ENCODE measurements at places on chromosomes 4 and X. TPM values are rescaled to one million over a fixed set of nuclear protein-coding genes. Genes with fewer than 3 reads are reported as not detected.
A peak's percentile ranks its signal among the peaks of the same experiment; 100 is the strongest.

Gene CDS1
- not detected for polyA plus RNA-seq

Gene NUDT11
- polyA plus RNA-seq, result 0.19 TPM

Gene HSFX2
- polyA plus RNA-seq, result 0.72 TPM

Gene RRH
- polyA plus RNA-seq, result not detected

DNA sequence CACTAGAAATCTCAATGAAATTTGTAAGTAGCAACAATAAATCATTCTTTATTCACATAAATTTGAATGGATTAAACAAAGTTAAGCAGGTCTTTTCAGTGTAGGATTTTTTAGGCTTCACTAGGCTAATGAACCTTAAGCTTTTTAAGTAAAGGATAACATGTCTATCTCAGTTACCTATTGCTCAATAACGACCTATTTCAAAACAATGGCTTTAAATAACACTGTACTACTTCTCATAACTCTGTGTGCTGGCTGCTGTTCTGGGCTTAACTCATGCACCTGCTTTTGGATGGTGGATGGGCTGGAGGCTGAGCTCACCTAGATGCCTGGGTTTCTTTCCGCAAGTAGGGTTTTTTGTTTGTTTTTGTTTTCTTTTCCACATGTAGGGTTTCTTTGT, 495.0 kb upstream of the SLIT2 start:
- no peaks in the 10 kb centered on the region for H3K36me3 ChIP-seq
- no peak overlapping the region for H3K27ac ChIP-seq
- H3K4me1 ChIP-seq, result no peaks in the 10 kb centered on the region
- DNase-seq, result no peak

DNA sequence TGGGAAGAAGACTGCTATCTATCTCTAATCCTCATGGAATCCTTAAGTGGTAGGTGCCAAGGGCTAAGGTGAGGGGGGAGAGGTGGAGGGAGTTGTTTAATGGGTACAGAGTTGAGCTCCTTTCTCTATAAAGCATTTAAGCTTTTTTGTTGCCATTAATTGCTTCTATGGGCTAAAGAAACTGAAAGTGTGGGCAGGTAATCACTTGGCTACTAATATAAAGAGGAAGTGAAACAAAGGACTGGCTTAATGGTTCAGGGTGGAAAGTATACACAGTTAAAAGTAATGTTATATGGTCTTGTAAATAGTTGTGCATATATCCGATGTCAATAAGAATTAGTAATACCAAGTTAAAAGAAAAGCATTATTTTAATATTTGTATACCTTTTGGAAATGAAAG, 83.9 kb downstream of the POLA1 start:
- H3K27ac ChIP-seq, result peak overlapping the region; percentile 86
- peak; percentile 41 for DNase-seq
- no peaks in the 10 kb centered on the region for H3K27me3 ChIP-seq

- no peak overlapping the region for H3K27ac ChIP-seq
- H3K27me3 ChIP-seq, result no peaks in the 10 kb centered on the region
- DNase-seq, result no peak
- no peaks in the 10 kb centered on the region for H3K4me1 ChIP-seq
- H3K36me3 ChIP-seq, result no peaks in the 10 kb centered on the region
Observed at GRCh38 chrX:121782544-121782943, 735.1 kb downstream of the GLUD2 start.

- no peaks in the 10 kb centered on the region for H3K4me1 ChIP-seq
- H3K27me3 ChIP-seq, result no peaks in the 10 kb centered on the region
- DNase-seq, result no peak
- no peaks in the 10 kb centered on the region for H3K36me3 ChIP-seq
Observed at GRCh38 chr4:124144238-124144654, 568.3 kb downstream of the ANKRD50 start.

DNA sequence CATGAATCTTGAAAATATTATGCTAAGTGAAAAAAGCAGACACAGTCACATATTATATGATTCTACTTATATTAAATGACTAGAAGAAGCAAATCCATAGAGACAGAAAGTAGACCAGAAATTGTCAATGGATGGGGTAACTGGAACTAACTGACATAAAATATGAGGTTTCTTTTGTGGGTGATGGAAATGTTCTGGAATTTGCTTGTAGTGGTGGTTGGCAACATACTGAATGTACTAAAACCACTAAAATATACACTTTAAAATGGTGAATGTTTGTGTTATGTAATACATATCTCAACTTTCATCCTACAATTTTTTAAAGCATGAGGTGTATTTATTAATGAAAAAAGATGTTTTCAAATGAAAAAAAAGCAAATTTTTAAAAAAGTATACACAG, 14.7 kb downstream of the CNOT6L start:
- H3K27me3 ChIP-seq, result no peaks in the 10 kb centered on the region
- H3K36me3 ChIP-seq, result no peaks in the 10 kb centered on the region
- no peak for DNase-seq

DNA sequence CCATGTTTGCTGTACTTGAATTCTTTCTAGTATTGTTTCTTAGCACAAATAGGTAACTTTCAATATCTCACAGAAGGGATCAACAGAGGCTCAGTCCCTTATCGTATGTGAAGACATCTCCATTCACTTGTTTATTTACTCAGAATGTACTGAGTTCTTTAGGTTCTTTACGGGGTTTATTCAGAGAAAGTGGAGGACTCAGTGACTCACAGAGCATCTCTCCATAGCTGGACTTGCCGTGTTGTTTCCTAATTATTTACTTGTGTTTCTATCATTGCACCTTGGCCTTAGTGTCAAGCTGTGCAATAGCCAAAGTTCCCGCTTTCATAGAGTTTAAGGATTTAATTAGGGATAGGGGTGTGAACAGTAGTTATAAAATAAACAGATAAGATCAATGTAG, 57.1 kb downstream of the RHOH start:
- no peak overlapping the region for H3K4me3 ChIP-seq
- H3K27ac ChIP-seq, result peak overlapping the region; percentile 29
- no peaks in the 10 kb centered on the region for H3K27me3 ChIP-seq

DNA sequence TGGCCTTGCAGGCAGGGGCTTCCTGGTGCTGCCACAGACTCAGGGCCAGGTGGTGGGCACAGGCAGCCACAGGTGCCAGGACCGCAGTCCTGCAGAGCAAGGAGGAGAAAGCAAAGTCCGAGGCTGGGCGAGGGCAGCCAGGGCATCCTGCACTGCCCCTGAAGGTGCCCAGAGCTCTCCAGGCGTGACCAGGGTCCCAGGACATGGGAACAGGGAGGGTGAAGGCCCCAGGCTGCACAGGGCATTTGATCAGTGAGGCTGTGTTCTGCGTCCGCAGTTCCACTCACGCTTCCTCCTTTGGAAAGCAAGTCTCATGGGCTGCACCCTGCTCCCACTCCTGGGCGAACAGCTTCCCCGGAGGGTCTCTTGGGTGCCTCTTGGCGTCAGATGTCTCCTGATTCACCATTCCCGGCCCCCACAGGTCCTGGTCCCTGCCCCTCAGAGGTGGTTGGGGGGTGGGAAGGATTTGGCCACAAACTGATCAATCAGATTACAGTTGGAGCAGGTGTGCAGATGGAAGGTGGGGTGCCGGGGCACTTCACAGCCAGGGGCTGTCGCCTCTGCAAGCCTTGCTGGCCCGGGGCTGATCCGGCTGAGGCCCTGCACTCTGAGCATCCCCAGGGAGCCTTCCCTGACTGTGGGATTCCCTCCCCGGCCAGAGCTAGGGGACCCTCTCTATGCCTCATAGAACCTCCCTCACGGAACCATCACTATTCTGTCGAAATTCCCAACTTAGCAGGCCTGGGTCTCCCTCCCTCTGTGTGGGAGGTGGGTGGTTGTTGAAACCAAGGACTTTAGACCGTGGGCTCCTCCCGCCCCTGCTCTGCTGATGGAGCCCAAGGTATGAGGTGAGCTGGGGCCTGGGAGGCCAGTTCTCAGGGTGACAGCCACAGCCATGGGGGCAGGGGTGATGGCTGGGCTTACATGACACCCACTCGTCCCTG, 3.3 kb downstream of the SH3TC1 start:
- no peaks in the 10 kb centered on the region for H3K27me3 ChIP-seq
- peaks cover 60% of the 10 kb centered on the region for H3K4me1 ChIP-seq
- peak; percentile 34 for DNase-seq
- H3K36me3 ChIP-seq, result no peaks in the 10 kb centered on the region
- H3K27ac ChIP-seq, result peak overlapping the region; percentile 97

DNA sequence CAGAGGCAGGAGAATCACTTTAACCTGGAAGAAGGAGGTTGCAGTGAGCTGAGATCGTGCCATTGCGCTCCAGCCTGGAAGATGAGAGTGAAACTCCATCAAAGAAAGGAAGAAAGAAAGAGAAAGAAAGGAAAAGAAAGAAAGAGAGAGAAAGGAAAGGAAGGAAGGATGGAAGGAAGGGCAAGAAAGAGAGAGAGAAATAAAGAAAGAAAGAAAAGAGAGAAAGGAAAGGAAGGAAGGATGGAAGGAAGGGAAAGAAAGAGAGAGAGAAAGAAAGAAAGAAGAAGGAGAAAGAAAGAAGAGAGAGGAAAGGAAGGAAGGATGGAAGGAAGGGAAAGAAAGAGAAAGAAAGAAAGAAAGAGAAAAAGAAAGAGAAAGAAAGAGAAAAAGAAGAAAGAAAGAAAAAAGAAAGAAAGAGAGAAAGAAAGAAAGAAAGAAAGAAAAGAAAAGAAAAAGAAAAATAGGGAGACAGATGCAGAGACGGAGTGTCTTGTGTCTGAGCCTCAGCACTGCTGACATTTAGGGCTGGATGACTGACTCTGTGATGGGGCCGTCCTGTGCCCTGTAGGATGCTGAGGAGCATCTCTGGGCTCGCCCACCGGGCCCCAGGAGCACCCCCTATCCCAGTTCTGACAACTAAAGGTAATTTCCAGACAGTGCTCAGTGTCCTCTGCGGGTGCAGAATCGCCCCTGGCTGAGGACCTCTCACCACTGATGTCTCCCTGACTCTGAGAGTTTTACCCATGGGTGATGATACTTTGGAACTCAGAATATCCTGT, 61.7 kb downstream of the CRLF2 start:
- no peaks in the 10 kb centered on the region for H3K36me3 ChIP-seq
- peaks cover 28% of the 10 kb centered on the region for H3K27me3 ChIP-seq

- DNase-seq, result no peak
- H3K36me3 ChIP-seq, result no peaks in the 10 kb centered on the region
- no peaks in the 10 kb centered on the region for H3K4me1 ChIP-seq
- H3K27ac ChIP-seq, result no peak overlapping the region
- no peak overlapping the region for H3K4me3 ChIP-seq
Observed at GRCh38 chrX:136065044-136065671, 79.9 kb downstream of the SLC9A6 start.

GRCh38 chr4:150382028-150382427, 199.9 kb upstream of the MAB21L2 start:
- H3K4me1 ChIP-seq, result no peaks in the 10 kb centered on the region
- no peak overlapping the region for H3K4me3 ChIP-seq
- H3K27me3 ChIP-seq, result no peaks in the 10 kb centered on the region
- no peak for DNase-seq

- H3K4me3 ChIP-seq, result no peak overlapping the region
- H3K27ac ChIP-seq, result no peak overlapping the region
- H3K4me1 ChIP-seq, result no peaks in the 10 kb centered on the region
- H3K36me3 ChIP-seq, result no peaks in the 10 kb centered on the region
- no peak for DNase-seq
Observed at GRCh38 chrX:74498924-74499323, 77.6 kb downstream of the SLC16A2 start.

DNA sequence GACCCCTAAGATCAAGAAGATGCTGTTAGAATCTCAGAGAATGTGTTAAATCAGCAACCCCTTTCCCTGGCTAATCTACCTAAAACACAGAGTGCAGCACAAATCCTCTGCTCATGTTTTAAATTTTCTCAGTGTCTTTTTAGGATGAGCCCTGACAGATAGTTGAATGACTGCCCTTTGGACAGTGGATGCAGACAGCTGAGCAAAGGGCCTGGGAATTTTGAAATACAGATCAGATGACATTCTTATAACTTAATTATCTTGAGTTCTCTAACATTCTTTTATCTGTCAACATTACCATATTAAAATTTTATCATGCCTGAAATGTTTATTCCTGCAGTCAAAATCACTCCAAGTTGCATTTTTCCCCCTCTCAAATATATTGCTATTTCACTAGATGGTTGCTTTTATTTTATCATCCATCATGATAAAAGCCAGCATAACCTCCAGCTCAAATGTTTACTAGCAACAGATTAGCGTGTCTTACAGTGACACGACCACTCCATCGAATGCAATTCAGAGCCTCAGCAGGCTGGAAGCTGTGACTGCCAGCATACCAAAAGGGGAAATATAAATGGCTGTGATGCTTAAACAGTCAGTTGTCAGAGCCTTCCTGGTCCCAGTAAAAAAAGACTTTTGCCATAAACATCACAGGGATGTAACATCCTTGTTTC, 22.8 kb upstream of the ARHGAP24 start:
- peaks cover 14% of the 10 kb centered on the region for H3K4me1 ChIP-seq
- H3K27me3 ChIP-seq, result no peaks in the 10 kb centered on the region
- peak overlapping the region; percentile 3 for H3K27ac ChIP-seq
- no peak overlapping the region for H3K4me3 ChIP-seq
- DNase-seq, result no peak
- no peaks in the 10 kb centered on the region for H3K36me3 ChIP-seq

- no peaks in the 10 kb centered on the region for H3K36me3 ChIP-seq
- H3K4me3 ChIP-seq, result no peak overlapping the region
- DNase-seq, result no peak
- peaks cover 5% of the 10 kb centered on the region for H3K27me3 ChIP-seq
- H3K27ac ChIP-seq, result no peak overlapping the region
Observed at GRCh38 chrX:134932528-134933217, 58.1 kb upstream of the SMIM10 start.

DNA sequence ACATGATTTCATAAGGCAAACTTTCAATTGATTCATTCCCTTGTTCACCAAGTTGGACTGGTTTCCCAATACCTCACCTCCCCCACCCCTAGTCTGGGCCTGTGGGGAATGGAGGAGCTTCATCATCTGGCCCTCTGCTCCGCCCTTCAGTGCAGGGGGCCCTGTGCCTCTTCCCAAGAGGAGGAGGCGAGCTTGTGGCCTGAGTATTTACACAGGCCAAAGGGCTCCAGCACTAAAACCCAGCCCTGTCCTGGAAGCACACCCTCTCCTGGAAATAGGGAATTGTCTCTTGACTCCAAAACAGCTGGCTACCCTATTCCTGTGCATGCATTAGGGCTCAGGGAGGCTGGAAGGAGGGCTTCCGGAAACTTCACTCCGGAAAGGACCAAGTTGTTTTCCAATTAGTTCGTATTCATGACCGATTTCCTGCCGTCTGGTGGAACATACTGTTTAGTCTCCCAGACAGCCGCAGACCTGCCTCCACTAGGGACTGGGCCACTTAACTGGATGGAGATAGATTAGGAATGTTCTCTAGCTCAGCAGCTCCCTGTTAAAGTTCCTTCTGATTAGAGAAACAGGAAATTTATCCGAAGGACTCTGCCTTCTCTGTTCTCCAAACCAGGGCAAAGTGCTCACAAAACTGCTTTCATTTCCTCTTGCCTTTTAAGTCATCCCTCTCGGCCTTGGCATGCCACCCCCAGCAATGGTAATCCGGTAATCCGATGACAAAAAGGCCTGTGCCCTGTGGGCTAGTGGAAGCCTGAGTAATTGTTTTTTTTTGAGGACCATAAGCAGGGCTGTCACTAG, 5.8 kb downstream of the SRPX2 start:
- DNase-seq, result no peak
- no peaks in the 10 kb centered on the region for H3K36me3 ChIP-seq
- peaks cover 20% of the 10 kb centered on the region for H3K27me3 ChIP-seq
- H3K4me3 ChIP-seq, result no peak overlapping the region

All from naive B cell (primary cell).